ENCODE measurements at places on chromosomes 1 and 21.

GRCh38 chr1:230541306-230541705 is 101.0 kb upstream of the COG2 start:
- no peak for DNase-seq

GRCh38 chr1:110163591-110163990 is 13.3 kb downstream of the SLC6A17 start:
- no peak for DNase-seq

DNA sequence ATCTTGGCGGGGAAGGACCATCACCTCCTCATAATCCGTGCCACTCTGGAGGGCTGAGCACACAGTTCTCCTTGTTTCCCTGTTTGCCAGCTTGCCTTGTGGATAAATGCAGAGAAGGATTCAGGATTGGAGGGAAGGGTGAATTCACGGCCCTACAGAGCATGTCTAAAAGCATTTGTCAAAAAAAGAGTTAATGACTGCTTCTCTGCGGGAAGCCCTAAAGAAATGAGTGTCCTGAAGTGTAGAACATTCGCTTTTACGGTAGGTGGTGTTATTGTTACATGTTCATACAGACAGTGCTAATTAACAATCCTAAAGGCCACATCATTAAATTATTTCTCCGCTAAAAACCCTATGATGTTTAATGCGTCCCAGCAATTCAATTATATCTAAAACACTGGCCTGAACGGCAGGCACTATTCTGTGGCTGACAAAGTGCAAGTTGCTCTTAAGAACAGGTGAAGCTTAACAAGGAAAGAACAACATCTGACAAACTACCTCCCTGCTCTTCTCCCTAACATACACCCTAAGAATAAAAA is 112.3 kb upstream of the NFIA start:
- DNase-seq = peak; percentile 42

DNA sequence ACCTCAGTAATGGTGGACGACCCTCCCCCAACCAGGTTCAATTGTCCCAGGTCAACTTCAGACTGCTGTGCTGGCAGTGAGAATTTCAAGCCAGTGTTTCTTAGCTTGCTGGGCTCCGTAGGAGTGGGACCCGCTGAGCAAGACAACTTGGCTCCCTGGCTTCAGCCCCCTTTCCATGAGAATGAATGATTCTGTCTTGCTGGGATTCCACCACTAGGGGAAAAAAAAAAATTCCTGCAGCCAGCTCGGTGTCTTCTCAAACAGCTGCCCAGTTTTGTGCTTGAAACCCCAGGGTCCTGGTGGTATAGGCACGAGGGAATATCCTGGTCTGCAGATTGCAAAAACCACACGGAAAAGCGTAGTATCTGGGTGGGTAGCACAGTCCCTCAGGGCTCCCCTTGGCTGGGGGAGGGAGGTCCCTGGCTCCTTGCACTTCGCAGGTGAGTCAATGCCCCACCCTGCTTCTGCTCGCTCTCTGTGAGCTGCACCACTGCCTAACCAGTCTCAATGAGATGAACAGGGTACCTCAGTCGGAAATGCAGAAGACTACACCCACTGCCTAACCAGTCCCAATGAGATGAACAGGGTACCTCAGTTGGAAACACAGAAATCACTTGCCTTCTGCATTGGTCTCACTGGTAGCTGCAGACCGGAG is 41.5 kb downstream of the GBP6 start:
- no peak for DNase-seq

GRCh38 chr21:38140207-38140903 is 116.4 kb upstream of the KCNJ15 start:
- peak; percentile 72 for DNase-seq
